NCI-H345 (cell line): ENCODE measurements at places on chromosomes 6 and 20.

DNA sequence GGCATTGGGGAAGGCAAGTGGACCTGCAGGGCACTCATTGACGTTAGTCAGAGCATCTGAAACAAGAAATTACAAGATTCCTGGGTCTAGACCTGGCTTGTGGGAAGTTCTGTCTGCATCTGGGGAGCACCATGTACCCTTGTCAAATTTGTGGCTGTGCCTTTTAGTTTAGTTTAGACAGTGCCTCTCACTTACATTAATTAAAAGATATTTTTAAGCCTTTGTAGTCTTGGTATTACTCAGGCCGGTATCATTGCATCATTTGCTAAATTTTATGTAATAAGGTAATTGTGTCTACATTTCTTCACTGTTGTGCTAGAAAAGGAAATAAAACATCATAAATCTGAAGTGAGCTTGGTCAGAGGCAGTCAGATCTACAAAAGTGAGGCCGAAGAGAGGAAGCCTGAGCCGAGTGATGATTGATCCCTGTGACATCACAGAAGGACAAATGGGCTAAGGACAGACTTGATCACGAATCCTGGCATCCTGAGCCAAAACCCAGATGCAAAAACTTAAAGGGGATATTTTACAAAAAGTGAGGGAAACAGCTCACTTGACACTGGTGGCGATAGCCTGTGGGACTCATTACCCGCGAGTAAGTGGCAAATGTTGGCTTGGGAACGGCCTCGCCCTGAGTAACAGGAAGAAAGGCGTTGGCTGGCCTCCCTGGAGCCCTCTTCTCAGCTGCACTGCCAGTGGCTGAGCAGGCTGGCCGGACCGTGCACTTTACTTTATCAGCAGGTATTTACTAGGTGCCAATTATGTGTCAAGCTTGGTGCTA is 106.5 kb downstream of the TCP11 start:
- peak; percentile 19 for DNase-seq

DNA sequence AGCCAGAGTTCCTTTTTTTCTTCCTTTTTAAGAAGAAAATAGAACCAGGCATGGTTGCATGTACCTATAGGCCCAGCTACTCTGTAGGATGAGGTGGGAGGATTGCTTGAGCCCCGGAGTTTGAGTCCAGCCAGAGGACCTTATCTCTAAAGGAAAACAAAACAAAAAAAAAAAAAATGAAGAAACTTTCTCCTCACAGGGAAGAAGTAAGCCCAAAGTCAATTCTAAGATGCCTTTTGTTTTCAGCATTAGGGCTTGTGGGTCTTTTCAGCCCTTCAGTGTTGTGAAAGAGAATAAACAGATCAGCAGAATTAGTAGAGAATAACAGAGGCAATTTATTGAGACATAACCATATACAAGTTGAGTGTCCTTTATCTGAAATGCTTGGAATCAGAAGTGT is 26.8 kb downstream of the ZNF451 start:
- no peak for DNase-seq

DNA sequence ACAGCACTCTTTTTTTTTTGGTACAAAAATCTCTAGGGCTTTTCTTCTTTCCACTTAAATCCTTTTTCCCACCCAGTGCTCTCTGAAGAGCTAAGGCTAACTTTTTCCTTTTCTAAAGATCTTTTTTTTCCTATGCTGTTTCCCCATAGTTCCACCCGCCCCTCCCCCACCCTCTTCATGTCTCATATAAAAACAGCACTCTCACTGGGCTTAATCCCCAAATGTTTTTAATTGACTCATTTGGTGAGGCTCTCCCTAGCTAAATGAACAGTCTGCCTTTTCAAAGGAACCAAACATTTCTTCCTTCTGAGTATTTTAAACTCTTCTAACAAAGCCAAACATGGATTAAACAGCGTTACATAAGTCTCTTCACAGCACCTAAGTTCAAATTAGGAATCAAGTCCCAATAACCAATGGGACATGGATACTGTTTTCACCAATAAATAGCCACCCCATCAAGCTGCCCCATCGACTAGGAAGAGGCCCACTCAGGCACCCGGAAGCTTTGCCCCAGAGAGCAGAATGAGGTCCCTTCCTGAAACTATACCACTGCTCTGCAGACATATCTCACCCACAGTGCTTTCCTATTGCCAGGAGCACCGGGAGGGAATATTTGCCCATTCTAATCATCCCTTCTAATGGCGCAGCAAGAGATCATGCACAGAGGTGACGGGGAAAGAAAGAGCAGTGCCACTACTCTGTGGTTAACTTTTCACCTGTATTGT is 63.7 kb downstream of the ATXN1 start:
- DNase-seq, result no peak

- peak; percentile 10 for DNase-seq
These were observed 117.8 kb downstream of the RTN4IP1 start for GRCh38 chr6:106511288-106512047.

DNA sequence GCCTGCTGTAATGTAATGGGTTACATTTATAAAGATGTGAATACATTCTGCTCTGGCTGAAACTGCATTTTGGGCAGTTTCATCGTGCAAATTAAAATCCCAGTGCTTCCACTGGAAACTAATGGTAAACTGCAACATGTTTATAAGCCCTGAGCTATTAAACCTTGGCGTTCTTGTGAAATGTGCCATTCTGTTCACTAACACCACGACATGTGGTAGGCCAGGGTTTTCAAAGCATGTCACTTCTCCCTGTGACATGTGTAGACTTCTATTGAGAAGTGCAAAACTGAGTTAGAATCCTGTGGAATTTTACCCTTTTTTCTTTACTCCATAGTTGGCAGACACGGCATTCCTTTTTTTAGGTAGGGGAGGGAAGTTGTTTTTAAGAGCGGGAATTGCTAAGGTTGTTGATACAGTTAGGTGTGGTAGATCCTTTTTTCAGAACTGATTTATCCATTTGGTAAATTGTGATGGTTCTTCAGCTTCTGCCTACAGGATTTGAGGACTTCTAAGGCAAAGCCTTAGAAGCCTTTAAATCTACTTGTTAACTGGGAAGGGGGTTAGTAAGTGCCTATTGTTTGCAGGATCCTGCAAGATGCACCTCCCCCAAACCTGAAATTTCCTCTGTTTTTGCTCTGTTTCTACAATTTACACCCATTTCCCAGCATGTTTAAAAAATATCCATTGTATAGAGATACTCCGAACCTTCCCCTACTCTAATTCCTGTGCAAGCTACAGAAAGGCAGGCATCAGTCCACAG is 4.2 kb downstream of the SASH1 start:
- DNase-seq, result no peak

GRCh38 chr6:170229396-170229795 is 61.5 kb downstream of the DLL1 start:
- no peak for DNase-seq

DNA sequence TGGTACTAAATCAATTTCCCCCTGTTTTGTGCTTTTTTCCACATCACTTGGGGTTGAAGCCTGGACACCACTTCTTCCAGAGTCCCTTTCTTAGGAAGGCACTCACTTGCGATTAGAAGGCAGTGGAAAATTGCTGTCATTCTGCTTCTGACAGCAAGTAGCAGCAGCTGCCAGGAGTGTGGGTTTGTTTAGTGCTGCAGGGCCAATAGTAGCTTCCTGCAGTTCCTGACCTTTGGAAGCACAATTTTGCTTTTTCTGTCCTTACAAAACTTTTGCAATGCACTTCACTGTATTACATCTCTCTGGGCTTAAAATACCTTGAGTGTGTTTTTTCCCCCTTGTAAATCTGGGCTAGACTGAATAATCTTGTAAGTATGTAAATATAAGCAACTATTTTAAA is 12.5 kb upstream of the HLA-DRA start:
- no peak for DNase-seq

DNA sequence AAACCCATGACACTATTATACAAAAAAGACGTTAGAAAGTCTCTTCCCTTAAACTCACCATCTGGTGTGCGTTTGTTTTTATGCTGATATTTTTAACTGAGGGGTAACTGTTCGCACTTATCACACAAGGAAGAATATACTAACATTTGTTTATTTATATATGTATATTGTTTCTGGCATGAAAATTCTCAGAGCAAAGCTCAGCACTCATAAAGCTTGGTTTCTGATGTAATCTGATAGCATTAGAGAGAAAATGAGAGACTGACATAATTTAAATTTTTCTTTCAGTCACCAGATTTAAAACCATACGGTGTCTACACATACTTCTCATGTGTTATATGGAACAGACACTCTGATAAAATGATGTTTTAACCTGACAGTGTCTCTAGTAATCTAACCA is 6.9 kb downstream of the BLOC1S5 start:
- no peak for DNase-seq

DNA sequence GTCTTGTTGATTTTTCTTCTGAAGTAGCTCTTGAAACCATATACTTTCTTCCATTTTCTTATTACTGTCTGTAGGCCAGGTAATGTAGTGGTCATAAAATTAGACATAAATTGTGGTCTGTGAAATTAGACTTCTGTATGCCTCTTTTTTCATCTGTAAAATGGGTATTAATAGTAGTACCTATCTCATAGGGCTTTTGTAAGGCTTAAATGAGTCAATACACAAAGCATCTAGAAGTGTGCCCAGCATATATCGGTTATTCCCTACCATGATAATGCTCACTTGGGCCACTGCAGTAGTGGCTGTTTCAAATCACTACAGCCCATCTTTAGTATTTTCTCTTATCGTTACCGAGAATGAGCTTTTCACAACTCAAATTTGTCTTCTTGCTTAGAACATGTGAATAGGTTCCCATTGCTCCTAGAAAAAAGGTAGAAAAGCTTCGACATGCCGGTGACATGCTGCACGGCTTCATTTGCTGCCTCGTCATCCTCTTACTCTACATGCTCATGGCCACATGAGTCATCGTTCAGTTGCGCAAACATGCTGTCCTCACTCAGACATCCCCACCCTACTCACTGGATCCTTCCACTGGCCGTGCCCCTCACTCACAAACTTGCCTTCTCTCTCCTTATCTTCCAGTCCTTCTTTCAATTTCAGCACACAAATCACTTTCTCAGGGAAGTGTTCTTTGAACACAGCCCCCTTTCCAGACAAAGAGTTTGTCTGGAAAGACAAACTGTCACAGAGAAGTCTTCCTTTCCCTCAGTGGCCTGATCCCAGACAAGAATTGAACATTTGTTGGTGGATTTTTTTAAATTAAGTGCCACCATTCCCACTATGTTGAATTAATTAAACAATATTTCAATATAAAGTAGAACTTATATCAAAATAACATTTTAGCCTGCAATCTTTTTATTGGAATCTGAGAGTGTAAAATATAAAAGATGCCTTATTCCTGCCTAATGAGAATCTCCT is 32.2 kb upstream of the ERVFRD-1 start:
- DNase-seq, result no peak
